NCI-H1105 (cell line): ENCODE measurements at places on chromosomes 1 and 21.

GRCh38 chr1:203185061-203185461, 1.4 kb downstream of the CHI3L1 start:
- no peak for DNase-seq

GRCh38 chr1:91844862-91845528, 41.0 kb downstream of the TGFBR3 start:
- no peak for DNase-seq

- DNase-seq = no peak
These were observed 37.2 kb upstream of the S1PR1 start for GRCh38 chr1:101199637-101199982.

DNA sequence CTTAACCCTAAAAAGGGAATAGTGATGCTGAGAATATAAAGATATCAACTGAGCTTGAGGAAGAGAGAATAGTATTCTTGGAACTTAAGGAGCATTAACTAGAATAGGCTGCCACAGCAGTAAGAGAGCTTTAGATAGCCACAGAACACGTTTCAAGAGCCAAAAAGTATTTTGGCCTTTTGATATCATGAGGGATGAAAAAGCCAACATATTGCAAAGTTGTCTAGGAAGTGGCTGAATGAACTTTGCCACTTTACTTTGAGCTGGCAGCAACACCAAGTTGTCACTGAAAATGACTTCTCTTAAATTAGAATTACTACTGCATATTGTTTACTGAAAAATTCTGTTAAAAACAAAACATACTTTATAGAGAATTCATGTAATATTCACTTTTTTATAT, 1476.2 kb downstream of the MRPL39 start:
- DNase-seq = no peak

- no peak for DNase-seq
These were observed 99.1 kb upstream of the ERG start for GRCh38 chr21:38597421-38597820.

DNA sequence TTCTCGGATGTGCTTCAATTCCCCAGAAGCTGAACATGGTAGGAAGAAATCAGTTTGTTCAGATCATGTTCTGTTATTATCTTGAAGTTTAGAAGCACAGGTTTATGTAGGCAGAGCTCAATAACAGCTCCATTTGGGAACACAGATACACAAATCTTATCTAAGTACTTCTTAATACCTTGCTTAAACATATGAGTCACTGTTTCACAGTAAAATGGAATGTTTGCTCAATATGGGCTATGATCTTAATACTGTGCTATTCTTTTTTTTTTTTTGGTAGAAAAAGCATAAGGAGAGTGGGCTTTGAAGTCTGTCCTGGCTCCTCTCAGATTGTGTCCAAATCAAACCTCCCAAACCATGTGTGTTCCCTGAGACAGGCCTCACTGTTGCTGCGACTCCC, 13.4 kb downstream of the PROK1 start:
- DNase-seq = no peak

GRCh38 chr21:34596561-34597271, 18.2 kb downstream of the RCAN1 start:
- DNase-seq = no peak

DNA sequence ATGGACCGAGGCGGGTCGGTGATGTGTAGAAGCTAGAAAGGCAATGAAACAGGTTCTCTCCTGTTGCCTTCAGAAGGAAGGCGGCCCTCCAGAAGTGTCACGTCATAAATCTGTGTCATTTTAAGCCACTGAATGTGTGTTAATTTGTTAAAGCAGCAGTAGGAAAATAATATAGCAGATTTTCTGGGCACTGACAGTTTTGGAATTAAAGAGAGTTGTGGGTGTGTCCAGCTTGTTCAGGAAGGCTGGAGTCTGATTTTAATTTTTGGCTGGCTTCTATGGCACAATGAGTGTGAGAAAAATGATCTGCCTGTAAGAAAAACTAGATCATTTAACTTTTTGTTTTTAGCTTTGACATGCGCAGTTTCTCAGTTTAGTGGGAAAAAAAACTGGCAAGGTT, 177.3 kb downstream of the EDEM3 start:
- DNase-seq = no peak

- DNase-seq = peak; percentile 75
These were observed 125.7 kb upstream of the CXADR start for GRCh38 chr21:17387030-17387617.

- DNase-seq = no peak
These were observed 20.4 kb upstream of the OR6N2 start for GRCh38 chr1:158801396-158801795.

DNA sequence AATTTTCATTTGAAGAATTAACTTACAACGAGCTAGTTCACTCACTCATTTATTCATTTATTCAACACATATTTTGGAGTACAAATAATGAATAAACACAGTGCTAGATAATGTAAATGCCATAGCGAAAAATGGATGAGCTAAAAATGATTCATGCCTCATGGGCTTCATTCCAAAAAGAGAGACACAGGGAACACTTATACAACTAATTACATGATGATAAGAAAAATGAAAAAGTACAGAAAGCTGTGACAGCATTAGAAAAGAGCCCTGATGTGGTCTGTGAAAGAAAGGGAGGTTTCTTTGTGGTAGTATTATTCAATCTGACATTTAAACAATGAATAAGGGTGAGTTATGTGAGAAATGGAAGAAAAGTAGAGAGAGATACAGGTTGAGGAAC, 726.4 kb downstream of the AMY1C start:
- DNase-seq = no peak

DNA sequence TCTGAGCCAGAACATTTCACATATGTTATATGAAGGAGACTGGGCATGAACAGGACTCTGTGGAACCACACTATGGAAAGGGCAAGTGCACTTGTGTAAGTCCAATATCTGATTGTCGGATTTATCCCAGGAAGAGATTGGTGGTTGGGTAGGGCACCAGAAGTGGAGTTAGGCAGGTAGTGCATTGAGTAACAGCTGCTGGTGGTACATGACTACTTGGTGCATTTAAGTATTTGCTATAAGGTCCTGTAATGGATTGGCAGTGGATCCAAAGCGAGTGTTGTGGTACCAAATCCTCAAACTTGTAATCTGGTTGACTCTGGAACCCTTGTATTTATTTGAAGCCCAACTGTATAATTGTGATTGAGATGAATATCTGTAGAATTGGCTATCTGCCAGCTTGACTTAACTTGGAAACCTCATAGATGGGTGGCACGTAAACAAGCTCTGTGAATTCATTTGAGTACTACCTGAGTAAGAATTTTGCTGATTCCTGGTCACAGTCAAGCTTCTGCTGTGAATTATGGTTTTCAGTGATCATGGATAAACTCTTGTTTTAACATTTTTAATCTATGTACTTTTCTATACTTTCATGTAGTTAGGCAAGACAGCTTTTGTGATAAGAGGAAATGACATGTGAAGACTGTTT, 21.1 kb downstream of the UBAP2L start:
- DNase-seq = peak; percentile 3

DNA sequence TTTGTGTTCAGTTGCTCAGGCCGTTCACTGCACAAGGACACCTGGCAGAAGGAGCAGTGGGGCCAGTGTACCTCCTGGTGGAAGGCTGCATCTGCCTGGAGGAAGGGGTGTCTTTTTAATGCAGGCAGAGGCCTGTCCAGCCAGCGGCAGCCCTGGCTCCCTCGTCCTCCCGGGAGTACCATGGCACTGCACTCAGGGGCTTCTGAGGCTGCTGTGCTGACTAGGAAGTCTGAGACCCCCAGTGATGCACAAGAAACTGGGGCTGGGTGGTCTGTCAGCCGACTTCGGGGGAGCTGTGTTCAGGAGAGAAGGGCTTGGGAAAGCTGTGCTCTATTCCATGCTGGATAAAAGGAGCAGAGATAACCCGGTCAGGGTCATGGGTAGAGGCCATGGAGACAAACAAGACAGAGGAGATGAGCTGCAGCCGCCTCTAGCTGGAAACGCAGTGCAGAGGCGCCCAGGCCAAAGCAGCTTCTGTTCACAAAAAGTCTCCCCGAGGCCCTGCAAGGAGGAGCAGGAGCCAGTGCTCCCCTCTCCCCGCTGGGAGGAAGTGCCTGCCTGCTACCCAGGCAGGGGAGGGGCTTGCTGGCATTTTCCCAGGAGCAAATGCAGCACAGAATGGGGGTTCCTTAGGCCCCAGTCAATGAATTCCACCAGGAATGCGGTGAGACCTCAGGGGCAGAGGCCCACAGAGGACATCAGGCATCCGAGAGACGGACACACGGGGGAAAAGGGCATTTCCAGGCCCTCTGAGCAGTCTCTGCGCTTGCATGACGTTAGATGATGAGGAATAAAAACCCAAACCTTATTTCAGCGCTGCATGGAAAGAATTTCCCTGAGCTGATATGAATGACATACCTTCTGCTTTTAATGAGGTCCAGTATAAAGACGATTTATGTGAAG, 17.2 kb upstream of the C2CD2 start:
- DNase-seq = no peak
